ENCODE measurements at places on chromosomes 12 and 14.

DNA sequence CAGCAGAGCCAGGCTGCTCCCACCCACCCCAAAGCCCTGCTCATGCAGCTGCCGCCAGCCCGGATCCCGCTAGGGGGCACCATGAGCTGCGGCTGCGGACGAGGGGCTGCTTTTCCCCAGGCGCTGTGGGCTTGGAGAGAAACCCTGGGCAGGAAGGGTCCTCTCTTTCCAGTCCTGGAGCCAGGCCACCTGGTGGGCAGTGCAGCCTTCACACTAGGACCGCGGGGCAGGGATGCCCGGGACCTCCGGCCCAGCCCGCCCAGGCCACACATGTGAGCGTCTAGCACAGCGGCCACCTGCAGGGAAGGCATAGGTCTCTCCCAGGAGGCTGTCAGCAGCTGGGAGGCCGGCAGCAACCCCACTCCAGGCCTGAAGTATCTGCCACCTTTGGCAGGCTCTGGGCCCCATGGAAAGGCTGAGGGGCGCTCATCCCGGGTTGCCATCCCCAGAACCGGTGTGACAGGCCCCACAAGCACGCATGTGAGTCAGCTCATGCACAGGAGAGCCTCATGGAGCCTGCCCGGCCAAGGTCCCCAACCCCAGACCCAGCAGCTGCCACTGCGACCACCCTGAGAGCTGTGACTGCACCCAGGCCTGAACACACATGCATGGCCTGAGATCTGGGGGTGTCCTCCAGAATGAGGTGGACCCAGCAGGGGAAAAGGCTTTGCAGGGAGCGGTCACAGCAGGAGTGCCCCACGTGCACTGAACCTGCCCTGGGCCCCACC lies 280.0 kb upstream of the RTL1 start:
- DNase-seq, result peak; percentile 27

DNA sequence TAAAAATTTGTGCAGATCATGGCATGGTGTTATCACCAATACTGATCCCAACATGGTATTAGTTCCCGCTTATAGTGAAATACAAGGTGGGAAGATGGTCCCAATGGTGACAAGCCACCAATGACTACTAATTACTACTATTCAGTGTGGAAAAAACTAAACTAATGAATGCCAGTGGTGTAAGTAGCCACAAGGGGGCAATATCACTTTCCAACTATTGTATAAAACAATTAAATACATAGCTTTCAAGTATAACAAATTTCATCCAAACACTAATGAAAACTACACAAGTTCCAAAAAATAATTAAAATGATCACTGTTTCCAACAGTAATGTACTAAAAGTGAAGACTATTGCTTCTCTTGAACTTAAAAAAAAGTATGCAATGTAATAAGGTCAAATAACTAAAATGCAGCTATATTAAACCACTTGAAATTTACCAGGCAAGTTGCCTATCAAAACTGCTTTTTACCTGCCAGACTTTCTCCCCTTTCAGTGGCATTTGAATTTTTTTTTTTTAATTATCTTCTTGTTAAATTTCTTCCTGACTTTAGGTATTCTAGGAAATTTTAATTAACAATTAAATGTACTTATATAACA lies 58.0 kb downstream of the PAPLN start:
- no peak for DNase-seq

DNA sequence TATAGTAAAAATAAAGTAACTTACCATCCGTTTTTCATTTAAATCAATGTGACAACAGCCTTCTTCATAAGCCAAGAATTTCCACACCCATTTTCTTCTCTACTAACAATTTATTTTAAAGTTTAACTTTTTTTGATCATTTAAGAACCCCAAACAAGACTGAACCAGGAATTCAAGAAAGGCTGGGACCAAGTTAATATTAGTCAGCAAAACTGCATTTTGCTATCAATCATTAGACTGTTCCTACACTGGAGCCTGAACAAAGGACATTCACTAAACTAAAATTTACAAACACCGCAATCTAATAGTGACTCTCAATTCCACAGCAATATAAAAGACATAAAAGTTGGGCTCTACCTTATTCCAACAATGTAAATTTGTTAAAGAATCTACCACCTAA lies 73.6 kb downstream of the OSBPL8 start:
- no peak for DNase-seq

- peak; percentile 51 for DNase-seq
These were observed 50.1 kb upstream of the RERGL start for GRCh38 chr12:18139989-18140596.

GRCh38 chr12:25694072-25694471 lies 141.0 kb upstream of the LMNTD1 start:
- no peak for DNase-seq
